Heart right ventricle (tissue), 16 donors: ENCODE measurements at places on chromosomes 13 and 19. TPM values are rescaled to one million over a fixed set of nuclear protein-coding genes. Genes with fewer than 3 reads are reported as not detected.
A peak's percentile ranks its signal among the peaks of the same experiment; 100 is the strongest.

The ATP8A2 gene
- total RNA-seq = 0.14 TPM

The MAST1 gene
- total RNA-seq = 0.68 TPM

The STARD13 gene
- total RNA-seq = 25.2 TPM

- DNase-seq = peak; percentile 57
Measured at GRCh38 chr19:35495107-35496064, 5.1 kb upstream of the KRTDAP start.

DNA sequence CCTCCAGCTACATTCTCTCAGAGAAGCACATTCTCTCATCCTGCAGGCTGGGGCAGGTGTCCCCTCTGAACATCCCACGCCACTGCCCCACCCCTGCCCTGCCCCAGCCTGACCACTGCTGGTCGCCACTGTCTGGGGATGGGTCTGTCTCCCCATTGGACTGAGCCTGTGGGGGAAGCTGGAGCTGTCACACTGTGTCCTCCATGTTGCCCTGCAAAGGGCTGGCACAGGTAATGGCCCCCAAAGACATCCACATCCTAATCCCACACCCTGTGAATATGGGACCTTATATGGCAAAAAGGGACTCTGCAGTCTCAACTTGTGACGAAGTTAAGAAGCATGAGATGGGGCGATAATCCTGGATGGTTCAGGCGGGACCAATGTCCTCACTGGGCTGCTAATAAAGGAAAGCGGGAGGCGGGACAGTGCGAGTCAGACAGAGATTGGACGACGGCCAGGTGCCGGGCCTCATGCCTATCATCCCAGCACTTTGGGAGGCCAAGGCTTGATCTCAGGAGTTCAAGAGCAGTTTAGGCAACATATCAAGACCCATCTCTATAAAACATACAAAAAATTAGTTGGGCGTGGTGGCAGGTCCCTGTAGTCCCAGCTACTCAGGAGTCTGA, 9.1 kb downstream of the AP2S1 start:
- peak; percentile 78 for DNase-seq

GRCh38 chr13:101416181-101417042, at the start of gene NALCN:
Gene NALCN (minus strand): TSS chr13:101416508. CDS start chr13:101399126, 17,382 bp downstream.
- DNase-seq = no peak

DNA sequence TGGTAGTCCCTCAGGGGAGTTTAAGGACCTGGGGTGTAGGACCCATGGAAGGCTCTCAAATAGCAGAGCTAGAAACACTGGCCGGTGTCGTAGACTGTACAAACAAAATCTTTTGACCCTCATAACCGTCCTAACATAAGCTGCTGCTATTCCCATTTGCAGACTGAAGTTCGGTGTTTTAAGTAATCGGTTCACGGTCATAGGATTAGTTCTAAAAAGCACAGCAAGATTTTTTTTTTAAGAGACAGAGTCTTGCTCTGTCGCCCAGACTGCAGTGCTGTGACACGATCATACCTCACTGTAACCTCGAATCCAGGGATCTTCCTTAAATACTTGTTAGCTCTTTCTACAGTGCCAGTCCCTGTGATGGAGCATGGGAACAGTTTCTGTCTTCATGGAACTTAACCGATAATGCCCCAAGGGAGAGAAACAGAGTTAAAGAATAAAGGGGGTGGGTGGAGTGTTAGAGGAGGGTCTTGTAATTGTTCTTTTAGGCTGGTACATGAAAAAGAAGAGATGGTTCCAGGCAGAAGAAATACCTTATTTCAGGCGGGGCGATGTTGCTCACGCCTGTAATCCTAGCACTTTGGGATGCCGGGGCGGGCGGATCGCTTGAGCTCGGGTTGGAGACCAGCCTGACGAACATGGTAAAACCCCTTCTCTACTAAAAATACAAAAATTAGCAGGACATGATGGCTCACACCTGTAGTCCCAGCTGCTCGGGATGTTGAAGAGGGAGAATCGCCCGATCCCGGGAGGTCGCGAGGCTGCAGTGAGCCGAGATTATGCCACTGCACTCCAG, 475 bp upstream of the ZC3H4 start:
- DNase-seq = no peak

DNA sequence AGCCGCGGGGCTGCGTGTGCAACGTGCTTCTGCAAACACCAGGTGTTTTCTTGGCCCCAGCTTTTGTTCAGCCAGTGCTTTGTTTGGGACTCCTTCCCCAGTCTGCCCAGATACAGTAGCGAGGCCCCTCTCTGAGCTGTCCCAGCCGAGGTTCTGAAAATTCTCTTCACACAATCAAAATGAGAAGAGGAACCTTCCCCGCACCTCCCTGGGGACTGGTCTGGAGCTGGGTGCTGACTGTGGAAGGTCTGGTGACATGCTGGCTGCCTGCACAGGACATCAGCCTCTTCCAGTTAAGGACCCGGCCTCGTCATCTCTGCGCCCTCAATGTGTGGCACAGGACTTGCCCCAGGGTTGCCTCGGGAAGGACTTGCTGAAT, 4.2 kb downstream of the ATP4A start:
- no peak for DNase-seq

DNA sequence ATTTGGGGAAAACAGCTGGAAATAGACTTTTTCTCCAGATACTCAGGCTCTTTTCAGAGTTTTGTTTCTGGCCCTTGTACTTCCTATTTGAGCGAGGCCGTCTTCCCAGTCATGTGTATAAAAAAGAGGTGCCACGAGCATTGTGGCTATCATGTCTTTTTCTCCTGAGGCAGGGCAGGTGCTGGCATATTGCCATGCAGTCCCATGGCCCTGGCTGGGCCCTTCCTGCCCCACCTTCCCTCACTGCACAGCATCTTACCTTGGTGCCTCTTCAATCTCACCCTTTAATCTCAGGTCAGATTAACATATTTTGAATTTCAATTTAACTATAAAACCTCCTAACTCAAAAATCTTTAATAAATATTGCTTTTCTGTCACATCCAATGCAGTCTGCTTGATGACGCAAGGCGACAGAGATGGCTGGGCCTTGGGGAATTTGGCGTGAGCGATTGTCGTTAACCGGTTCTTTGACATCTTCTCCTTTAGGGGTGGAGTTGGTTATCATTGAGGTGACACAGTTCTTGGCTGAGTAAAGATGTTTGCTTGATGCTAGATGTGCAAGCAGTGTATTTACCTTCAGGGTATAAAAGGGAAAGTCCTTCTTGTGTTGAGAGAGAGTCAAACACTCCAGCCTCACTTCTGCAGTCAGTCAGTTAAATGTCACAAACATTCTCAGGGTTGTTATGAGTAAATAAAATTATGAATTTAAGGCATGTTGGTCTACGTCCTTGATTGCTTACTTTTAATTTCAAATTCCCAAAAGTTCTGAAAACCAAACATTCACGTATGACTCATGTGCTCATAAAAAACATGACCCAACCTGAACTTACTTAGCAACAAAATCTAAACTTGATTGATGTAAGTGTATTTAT, 289.9 kb downstream of the MYO16 start:
- no peak for DNase-seq

DNA sequence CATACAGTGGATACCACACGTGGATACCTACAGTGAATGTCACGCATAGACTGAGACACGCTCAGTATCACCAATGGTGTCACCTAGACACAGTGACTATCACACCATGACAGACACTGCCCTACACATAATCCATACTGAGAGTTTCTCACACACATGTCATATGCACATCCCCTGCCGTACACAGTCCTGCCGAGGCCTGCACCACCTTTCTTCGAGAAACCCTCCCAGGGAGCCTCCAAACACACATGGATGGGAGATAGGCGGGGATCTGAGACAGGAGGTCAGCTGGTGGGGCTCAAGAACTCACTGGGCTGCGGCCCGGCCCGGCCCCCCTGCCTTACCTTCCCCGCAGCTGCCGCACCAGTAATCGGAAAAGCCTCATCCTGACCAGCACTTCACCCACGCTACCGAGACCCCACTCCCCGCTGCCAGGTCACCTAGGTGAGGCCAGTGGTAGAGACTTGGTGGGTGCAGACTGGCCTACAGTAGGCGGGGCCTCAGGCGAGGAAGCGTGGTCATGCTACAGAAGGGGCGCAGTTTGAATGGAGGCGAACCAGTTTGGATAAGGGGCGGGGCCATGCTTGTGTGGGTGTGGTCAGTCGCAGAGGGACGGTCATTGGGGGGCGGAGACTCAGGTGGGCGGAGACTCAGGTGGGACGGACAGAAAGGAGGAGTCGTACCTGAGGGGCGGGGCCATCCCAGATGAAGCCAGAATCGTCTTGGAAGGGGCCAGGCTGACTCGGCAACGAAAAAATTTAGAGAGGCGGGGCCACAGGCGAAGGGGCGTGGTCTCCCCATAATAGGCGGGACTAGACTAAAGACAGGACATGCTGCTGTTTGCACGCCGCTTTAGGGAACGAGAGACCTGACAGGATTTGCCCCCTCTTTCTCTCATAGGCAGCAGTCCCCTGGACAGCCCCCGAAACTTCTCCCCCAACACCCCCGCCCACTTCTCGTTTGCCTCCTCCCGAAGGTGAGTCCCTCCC, 2.1 kb downstream of the MAST1 start:
- peak; percentile 38 for DNase-seq

GRCh38 chr19:40811478-40812341, 12.7 kb downstream of the EGLN2 start:
- no peak for DNase-seq
